CD4-positive, alpha-beta T cell treated with Interleukin-6 at 100 ng/mL for 8 hours (primary cell): ENCODE measurements at places on chromosomes 12 and 14.

DNA sequence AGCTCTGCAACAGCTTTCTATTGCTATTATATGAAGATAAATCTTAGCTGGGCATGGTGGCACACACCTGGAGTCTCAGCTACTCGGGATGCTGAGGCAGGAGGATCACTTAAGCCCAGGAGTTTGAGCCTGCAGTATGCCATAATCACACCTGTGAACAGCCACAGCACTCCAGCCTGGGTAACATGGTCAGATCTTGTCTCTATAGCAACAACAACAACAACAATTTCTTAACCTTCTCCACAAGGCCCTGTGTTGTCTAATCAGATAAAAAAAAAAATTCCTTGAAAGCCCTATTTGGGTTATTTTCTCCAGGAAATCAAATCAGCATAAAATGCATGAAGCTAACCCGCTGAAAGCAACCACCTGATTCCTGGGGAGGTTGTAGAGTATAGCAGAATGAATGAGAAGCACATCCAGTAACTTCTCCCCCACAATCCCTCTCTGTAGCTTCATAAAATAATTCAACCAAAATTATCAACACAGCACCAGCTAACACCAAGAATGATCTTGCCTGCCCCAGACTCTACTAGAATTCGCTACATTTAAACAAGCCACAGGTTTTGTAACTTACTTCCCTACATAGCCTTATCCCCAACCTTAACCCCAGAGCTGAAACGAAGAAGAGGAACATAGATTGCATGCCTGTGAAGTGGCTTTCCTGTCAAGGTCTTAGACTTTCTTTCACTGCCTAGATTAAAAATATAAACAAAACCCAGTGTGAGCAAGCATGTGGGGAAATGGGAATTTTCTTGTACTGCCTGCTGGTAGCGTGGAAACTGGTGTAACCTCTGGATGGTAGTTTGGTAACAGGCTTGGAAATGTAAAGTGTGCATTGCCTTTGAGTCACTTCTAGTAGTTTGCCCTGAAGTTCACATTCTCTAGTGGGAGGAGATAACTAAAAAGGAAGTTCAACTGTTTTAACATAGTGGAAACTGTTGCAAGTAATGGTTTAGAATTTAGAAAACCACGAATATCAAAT, 6.0 kb upstream of the STK38L start:
- DNase-seq: peak; percentile 4

- no peak for DNase-seq
These were observed 1266.2 kb downstream of the TMEM121 start for GRCh38 chr14:106792543-106792942.

GRCh38 chr12:120758798-120759590, 33.4 kb downstream of the ACADS start:
- no peak for DNase-seq

- DNase-seq: no peak
These were observed 760 bp downstream of the TMEM19 start for GRCh38 chr12:71686658-71687025.

DNA sequence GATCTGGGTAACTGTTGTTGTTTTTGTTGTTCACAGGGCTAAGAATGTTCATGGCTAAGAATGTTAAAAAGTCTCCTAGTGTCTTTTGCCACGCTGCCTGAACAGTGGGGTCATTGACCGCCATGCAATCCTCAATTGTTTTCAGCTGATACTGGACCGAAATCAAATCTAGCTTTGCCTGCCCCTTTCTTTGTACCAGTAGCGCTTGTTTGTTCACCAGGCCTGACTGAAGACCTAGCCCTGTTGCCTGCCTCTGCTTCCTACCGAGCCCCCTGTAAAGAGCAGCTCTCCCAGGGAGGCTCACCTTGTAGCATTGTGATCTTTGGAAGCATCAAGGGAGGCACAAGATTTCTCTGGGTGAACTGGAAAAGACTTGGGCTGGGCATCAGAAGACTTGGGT, 6.7 kb downstream of the PSEN1 start:
- no peak for DNase-seq

GRCh38 chr14:43132441-43132840, 1374.6 kb downstream of the FSCB start:
- DNase-seq: no peak

DNA sequence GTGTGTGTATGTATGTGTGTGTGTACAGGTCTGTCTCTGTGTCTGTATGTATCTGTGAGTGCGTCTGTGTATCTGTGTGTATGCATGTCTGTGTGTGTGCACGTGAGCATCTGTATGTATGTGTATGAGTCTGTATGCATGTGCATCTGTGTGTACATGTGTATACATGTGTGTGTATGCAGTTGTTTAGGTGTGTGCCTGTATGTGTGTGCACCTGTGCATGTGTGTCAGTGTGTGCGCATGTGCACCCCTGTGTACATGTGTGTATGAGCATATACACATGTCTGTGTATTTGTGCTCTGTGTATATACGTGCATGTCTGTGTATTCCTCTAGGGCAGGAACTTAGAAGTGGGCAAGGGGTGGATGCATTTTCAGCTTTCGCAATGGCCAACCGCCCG, 116.0 kb downstream of the TMEM132C start:
- DNase-seq: no peak

DNA sequence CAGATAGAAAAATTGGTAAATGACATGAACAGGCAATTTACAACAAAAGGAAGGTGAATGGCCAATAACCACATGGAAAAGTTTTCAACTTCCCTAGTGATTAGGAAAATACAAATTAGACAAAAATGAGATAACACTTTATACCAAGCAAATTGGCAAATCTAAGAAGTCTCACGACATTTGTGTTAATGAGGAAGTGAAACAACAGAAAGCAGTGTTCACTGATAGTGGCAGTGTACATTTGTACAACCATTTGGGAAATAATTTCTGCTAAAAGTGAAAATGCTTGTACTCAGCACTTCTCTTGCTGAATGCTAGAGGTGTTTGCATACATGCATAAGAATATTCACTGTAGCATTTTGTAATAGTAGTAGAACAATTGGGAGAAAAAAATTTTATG, 126.6 kb downstream of the LLPH start:
- DNase-seq: no peak

- no peak for DNase-seq
These were observed 6.0 kb downstream of the CCDC92 start for GRCh38 chr12:123966596-123966995.

DNA sequence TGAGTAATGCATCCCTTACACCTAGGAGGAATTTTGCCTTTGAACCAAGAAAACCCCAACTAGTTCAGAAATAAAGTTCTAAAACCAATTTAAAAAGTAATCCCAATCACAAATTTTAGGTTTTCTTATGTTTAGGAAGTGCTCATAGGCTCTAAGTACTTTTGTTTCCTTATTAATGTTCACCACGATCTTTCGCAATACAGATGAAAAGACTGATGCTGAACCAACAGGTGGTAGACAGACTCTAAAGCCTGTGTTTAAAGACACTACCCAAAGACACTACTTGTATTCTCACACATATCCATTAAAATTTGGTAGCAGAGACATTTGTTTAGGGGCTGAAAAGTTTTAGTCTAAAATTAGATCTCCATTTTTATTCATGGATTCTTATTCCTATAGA, 10.6 kb upstream of the PHLDA1 start:
- no peak for DNase-seq

DNA sequence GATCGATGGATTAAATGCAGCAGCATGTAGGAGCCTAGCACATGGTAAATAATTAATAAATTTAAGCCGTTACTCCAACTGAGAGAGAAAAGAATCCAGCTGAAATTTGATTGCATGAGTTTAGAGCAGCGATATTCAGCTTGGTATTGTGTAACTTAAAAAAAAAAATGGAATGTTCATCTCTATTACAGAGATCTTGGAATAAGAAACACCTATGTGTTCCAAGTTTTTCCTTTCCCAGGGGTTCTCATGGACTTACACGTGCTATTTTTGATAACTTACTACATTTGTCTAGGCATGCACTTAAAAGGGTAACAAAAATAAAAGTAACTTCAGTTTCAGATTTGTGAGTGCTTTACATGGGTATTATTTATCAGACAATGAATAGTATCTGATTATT, 122.8 kb downstream of the RASSF9 start:
- no peak for DNase-seq

DNA sequence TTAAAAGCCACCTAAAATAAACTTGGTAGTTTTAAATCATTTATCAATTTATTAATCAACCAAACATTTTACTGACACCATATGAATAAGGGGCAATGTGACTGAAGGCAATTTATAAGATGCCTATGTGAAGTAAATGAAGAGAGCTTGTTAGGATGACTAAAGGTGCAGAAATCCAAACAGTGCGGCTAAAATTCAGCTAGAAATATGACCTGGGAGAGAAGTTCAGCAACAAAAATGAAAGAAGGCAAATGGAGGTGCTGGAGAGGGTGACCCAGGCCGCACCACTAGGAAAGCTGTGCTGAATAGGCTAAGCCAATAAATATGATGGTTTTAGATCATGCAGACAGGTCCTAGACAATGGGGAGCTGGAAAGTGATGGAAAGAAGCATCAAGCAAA, 403.7 kb downstream of the BTG1 start:
- no peak for DNase-seq

GRCh38 chr12:47975816-47976215, 12.4 kb downstream of the TMEM106C start:
- no peak for DNase-seq

DNA sequence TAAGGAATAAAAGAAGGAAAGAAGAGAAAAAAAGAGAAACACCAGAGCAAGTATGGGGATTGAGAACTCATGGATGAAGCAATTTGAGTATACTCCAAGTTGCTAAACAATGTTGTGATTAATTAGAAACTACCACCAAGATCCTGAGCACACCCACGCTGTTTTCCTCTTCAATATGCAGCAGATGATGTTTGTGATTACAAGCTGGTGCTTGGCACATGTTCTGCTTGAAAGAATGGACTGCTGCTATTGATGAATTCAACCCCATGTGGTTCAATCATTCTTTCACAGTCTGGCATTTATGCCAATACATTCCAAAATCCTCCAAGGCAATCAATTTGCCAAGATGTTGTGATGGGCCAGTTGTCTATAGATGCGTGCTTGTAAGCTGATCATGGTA, 146.8 kb downstream of the SLC2A13 start:
- DNase-seq: no peak

- DNase-seq: no peak
These were observed 64.8 kb downstream of the CCDC60 start for GRCh38 chr12:119399301-119399700.

GRCh38 chr12:86496595-86496994, 240.4 kb upstream of the MGAT4C start:
- no peak for DNase-seq

DNA sequence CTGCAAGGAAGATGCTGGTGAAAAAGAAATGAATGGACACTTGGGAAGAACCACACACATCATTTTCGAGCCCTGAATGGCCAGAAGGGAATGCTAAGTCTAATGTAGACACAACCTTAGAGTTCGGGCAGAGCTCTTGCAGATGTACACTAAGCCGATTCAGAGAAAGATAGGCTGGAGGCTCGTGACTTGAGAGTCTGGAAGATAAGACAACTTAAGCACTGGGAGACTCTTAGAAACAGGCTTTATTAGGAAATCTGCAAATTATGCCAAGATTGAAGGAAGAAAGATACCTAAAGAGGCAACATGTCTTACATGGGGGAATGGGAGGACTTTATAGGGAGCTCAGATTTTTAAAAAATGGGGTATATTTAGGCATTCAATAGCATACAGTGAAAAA, 13.5 kb downstream of the TBPL2 start:
- no peak for DNase-seq

DNA sequence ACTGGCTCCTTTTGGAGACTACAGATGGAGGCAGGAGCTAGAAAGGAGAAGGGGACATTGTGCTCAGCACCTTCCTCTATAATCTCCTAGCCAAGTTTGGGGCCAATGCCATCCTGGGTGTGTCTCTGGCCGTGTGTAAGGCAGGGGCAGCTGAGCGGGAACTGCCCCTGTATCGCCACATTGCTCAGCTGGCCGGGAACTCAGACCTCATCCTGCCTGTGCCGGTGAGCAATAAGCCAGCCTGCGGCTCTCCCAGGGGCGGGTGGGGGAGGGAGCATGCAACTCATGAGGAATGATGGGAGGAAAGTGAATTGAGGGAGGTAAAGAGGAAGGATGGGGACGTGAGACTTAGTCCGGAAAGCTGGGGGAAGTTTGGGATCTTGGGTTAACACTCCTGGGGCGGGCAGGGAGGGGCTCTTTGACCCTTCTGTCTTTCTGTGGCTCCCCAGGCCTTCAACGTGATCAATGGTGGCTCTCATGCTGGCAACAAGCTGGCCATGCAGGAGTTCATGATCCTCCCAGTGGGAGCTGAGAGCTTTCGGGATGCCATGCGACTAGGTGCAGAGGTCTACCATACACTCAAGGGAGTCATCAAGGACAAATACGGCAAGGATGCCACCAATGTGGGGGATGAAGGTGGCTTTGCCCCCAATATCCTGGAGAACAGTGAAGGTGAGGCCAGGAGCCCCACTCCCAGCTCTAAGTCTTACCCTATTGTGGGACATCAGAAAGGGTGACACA, 3.3 kb downstream of the ENO2 start:
- DNase-seq: no peak

GRCh38 chr14:77151245-77151644, 9.7 kb upstream of the ZDHHC22 start:
- no peak for DNase-seq

GRCh38 chr12:90773491-90773890, 181.5 kb downstream of the CCER1 start:
- DNase-seq: no peak

DNA sequence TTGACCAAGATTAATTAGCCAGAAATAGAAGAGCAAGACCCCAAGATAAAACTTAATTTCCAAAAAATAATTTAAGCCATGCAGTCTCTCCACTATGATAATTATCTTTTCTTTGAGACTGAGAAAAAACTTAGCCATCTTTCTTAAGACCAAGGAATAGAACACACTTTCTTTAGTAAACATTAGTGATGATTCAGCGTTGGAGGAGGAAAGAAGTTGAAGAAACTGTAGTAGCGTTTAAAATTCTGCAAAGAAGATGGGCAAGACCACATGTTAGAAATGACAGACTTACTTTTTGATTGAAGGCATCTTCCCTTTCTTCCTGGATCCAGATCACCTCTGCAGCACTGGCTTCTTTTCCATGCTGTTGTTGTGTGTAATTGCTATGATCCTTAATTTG, 124.8 kb upstream of the RASSF8 start:
- DNase-seq: no peak

DNA sequence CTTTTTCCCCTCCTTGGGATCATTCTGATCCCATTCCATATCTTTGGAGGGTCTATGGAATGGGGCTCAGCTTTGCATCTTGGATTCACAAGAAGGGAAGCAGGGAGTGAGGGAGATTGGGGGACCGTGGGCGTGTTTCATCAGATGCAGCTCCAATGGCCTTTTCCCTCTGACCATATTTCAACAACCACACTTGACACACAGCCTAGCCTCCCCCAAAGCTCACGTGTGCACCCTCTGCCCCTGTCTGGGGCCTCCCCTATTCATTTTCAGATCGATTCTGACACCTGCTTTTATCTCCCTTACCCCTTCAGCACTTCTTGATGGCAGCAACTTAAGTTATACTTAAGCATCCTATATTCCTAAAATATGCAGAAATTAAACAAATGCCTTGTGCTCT, 126.6 kb downstream of the CHST11 start:
- DNase-seq: no peak

- DNase-seq: no peak
These were observed 1083.8 kb downstream of the FLRT2 start for GRCh38 chr14:86613786-86614185.

- peak; percentile 35 for DNase-seq
These were observed 30.3 kb upstream of the ADIPOR2 start for GRCh38 chr12:1660304-1661187.
